ENCODE measurements at places on chromosomes 16 and 17. TPM values are rescaled to one million over a fixed set of nuclear protein-coding genes. Genes with fewer than 3 reads are reported as not detected.

DNA sequence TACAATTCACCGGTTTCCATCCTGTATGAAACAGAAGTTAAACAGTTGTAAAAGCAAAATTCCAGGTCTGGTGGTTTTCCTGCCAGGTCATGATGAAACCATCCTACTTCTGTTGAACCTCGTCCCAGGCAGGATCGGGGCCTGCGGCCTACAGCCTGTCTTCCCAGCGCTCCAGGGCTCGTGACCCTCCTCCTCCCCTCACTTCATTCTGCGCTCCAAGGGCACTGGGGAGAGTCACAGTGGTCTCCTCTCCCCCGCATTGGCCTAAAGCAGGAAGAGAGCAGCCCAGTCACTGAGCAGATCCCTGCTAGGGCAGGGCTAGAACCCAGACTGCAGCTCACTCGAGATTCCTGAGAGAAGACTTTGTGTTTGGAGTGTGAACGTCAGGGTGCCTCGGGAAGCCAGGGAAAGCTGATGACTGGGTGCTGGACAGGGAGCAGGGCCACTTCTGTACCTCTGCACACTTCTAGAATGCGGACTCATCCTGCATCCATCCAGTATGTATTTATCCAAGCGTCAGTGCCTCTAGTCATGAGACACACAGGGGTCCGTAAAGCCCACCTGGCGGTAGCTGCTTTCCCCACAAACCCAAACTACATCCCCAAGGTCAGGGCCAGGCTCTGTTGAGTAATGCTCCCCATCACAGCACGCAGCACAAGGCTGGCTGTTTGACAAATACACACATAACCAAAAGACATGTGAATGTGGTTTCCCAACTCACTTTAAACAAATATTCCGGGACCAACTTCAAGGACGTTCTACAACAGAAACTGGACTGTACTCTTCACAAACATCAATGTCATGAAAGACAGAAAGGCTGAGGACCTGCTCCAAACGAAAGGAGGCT, 1.7 kb upstream of the ITGAE start:
- DNase-seq: no peak

DNA sequence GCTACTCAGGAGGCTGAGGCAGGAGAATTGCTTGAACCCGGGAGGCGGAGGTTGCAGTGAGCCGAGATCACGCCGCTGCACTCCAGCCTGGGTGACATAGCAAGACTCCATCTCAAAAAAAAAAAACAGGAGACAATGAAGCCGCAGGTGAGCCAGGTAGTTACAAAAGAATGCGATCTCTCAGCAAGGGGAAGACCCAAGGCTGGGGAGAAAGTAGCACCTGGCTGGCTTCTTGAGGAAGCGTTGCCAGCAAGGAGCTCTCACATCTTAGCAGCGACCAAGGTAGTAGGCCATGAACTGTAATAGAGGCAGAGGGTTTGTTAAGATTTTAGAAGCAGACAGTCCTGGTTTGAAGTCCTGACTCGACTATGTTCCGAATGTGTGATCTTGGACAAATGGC, 175.0 kb downstream of the AIPL1 start:
- no peak for DNase-seq

GRCh38 chr17:50221266-50221863, 19.9 kb upstream of the COL1A1 start:
- DNase-seq: no peak

GRCh38 chr17:59815965-59816364, 76.8 kb downstream of the TUBD1 start:
- no peak for DNase-seq

GRCh38 chr17:58328195-58329034, at the start of gene TSPOAP1:
Gene TSPOAP1, minus strand, starts transcription at chr17:58328795. Its CDS starts 875 bp downstream, at chr17:58327920.
- DNase-seq: peak; percentile 90

DNA sequence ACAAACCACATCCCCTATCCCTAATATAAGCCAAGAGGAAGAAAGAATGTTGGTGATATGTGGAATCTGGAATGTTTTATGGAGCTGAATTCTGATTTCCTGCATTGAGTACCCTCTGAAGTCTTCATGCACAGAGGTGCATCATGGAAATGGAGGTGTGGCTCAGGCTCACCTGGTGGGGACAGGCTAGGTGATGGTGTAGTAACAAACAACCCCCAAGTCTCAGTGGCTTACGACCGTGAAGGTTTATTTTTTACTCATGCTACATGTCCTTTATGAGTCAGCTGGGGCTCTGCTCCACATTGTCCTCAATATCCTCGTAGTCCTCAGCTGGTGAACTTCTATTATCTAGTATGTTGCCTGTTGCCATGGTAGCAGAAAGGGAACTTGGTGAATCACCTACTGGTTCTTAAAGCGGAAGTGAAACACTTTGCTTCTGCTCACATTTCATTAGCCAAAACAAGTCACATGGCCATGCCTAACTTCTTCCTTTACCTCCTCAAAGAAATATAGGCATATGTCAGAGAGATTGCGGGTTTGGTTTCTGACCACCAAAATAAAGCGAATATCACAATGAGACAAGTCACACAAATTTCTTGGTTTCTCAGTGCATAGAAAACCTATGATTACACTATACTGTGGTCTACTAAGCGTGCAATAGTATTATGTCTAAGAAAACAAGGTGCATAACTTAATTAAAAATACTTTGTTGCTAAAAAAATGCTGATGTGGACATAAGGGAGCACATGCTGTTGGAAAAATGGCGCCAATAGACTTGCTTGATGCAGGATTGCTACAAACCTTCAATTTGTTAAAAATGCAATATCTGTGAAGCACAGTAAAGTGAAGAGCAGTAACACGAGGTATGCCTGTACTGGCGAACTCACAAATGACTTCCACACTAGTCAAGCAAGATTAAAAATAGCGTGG, at the start of gene PMFBP1:
Gene PMFBP1 (minus strand): TSS at position 51 of the 930 bp plus-strand sequence. CDS start 947 bp downstream, outside the sequence.
- no peak for DNase-seq

DNA sequence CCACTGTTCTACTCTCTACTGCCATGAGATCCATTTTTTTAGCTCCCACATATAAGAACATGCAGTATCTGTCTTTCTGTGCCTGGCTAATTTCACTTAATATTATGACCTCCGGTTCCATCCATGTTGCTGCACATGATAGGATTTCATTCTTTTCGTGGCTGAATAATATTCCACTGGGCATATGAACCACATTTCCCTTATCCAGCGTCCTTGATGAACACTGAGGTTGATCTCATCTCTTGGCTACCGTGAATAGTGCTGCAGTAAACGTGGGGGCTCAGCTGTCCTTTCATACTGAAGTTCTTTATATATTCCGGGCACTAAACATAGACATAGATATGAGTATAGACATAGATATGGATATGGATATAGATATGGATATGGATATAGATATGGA, 109.3 kb upstream of the TNRC6C start:
- no peak for DNase-seq

- DNase-seq: no peak
Measured at GRCh38 chr17:56676810-56677209, 83.3 kb downstream of the NOG start.

- no peak for DNase-seq
Measured at GRCh38 chr16:77376358-77376757, 58.5 kb downstream of the ADAMTS18 start.

Gene TP53TG3B
- not detected for total RNA-seq

Gene SLC52A1
- total RNA-seq: 0.31 TPM

Gene ITGA3
- 11.9 TPM for total RNA-seq

Gene EIF3CL
- total RNA-seq: 58.1 TPM

All from neural progenitor cell (in vitro differentiated cells).